Stimulated activated CD8-positive, alpha-beta memory T cell treated with anti-CD3 and anti-CD28 coated beads, Interleukin-4, amount 100 ng/mL, for 1 hour (primary cell): ENCODE measurements at places on chromosomes 2 and 18.

DNA sequence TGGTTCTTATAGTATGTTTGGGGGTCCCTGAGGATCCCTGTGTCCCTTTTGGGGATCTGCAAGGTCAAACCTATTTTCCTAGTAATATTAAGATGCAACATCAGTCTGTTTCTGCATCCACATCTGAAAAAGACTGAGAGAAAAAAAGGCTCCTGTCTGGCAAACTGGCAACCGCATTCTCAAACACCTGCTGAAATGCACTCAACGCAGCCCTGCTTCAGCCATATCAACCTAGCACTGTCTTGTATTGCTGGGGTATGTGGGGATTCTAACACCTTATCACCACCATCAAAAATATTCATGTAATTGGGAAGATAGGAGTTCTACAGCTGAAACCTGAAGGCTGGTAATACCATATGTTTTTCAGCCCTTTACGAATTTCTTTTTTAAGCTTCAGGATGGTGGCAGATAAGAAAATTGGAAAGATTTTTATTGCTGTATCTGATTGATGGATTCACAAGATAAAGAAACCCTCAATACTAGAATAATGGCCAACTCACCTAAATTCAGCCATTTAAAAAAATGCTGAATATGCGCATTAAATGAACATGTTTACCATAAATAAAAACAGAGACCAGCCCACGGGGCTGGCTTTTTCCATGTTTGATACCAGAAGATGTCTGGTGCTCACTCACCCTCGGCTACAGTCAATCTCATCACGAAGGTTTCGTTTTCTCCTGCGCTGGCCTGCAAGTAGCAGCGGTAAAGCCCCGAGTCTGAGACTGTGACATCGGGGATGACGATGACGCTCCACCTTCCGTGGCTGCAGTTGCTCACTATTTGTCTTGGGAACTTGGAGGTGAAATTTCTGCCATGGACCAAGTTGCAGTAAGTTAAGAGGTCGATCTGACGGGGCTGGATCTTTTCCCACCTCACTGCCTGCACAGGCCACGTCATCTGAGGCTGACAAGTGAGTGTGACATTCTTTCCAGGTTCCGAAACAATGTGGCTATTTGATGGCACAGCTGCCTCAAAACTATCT, 52.3 kb downstream of the CD226 start:
- DNase-seq = no peak

DNA sequence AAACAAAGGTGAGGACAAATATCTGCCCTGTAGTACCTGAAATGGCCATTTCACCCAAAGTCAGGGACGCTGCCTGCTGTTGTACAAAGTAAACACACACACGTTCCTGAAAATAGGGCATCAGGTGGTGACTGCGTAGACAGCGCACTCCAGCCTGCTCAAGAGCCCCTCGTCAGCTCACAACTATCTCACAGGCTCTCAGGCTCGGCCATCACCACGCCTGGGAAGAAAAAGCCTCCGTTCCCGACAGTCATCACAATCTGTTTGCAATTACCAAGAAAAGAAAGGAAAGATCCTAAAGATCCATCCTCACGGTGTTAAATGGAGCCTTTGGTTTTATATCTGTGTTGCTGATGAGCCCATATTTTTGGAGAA, 230.2 kb downstream of the ZNF516 start:
- no peak for DNase-seq

GRCh38 chr2:59881218-59881617, 672.2 kb downstream of the BCL11A start:
- no peak for DNase-seq

DNA sequence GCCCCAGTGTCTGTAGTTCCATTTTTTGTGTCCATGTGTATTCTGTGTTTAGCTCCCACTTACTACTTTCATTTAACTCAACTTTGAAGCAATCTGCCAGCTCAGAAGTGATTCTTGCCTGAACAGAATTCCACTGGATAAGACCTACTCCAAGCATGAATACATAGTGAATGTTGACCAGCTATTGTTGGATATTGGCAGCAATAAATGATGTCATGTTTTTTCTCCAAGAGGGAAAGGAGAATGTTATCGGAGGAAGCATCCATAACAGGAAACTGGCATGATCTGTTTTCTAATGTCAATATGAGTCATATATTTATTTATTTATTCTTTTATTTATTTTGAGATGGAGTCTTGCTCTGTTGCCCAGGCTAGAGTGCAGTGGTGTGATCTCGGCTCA, 36.8 kb upstream of the TRAPPC8 start:
- no peak for DNase-seq
